Umbilical cord (tissue), 2 donors: ENCODE measurements at places on chromosomes 1 and 21. TPM values are rescaled to one million over a fixed set of nuclear protein-coding genes. Genes with fewer than 3 reads are reported as not detected.

The DIO1 gene
- not detected for total RNA-seq

The CLIC6 gene
- total RNA-seq, result 0.96 TPM

The HEYL gene
- total RNA-seq, result 4.1 TPM

The CNIH3 gene
- 9.4 TPM for total RNA-seq

The TRMT1L gene
- 21.2 TPM for total RNA-seq

The CCDC190 gene
- total RNA-seq, result 31.3 TPM

The LRIG2 gene
- total RNA-seq, result 15.2 TPM

The HES2 gene
- 0.24 TPM for total RNA-seq

The CHRM3 gene
- total RNA-seq, result 6.0 TPM

The FAM78B gene
- total RNA-seq, result 13.5 TPM

The THEM5 gene
- total RNA-seq, result not detected

The ERO1B gene
- 7.0 TPM for total RNA-seq

The ACTL8 gene
- 1.2 TPM for total RNA-seq

The CACNA1E gene
- 2.2 TPM for total RNA-seq

The LCE1C gene
- total RNA-seq, result not detected

The EFNA3 gene
- total RNA-seq, result 0.72 TPM

The ADAMTS5 gene
- 5.3 TPM for total RNA-seq

The KCNH1 gene
- total RNA-seq, result 1.2 TPM

The RAP1GAP gene
- total RNA-seq, result 2.2 TPM

The S100A7 gene
- not detected for total RNA-seq

The MMP23B gene
- 249 TPM for total RNA-seq

The OR10J1 gene
- total RNA-seq, result 6.7 TPM

The ATP1A2 gene
- 11.1 TPM for total RNA-seq

The KCND3 gene
- total RNA-seq, result 10.6 TPM

The GUCA2B gene
- not detected for total RNA-seq

The AMY1B gene
- total RNA-seq, result 0.48 TPM

The OR2T34 gene
- total RNA-seq, result not detected

The CYP4Z1 gene
- total RNA-seq, result not detected
